ENCODE measurements at places on chromosomes 11 and 22.

GRCh38 chr11:13947379-13947778 lies 15.1 kb upstream of the SPON1 start:
- DNase-seq = no peak

DNA sequence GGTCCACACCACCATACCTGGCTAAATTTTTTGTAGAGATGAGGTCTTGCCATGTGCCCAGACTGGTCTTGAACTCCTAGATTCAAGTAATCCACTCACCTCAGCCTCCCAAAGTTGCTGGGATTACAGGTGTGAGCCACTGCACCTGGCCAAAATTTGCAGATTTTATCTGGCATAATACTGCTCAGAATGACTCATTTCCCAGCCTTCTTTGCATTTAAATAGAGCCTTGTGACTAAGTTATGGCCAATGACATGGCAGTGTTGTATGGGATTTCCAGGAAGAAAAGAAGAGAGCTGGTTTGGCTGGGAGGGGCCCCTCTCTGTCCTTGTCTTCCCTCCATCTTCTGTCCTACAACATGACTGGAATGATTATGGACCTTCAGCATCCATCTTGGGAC lies 55.8 kb downstream of the CCDC34 start:
- DNase-seq = no peak

DNA sequence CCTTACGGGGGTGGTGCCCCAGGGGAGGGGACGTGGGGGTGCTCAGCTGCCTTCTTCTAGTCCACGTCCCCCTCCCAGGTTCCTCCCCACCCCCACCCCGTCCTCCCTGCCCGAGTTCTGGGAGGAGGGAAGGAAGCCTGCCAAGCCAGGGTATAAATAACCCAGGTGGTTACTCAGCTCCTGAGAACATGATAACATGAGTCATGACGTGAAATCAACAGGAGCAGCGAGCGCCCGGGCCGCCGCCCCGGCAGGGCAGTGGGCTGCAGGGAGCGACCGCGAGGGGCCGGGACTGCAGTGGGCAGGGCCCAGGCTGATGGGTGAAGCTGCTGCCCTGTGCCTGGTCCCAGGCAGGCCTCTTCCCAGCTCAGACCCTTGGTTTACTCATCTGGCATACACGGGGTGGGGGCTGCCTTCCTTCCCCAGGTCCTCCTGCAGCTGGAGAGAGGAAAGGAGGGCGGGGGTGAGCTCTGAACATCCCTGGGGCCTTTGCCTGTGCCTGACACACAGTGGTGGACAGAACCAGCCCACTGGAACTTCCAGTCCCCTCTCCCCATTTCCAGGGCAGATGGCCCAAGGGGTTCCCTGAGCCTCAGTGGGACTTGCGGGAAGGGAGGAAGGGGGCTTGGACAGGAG lies 8.8 kb upstream of the PDGFB start:
- DNase-seq = peak; percentile 53

DNA sequence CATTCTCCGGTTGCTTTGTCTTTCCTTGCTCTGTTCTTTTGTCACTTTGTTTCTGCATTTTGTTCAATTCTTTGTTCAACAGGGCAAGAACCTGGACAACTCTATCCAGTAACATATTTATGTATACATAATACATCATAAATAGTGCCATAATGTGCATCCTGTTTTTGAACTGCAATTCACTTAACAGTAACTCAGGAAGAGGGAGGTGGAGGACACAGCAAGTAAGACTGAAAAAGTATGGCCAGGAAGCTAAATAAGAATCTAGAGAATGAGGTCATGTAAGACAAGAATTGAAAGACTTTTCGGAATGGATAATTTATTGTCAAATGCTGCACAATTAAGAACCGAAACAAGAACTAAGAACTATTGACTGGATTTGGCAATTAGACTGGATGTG lies 29.2 kb upstream of the CHORDC1 start:
- no peak for DNase-seq
